Right ventricle myocardium superior (tissue), 1 donor: ENCODE measurements at places on chromosomes 2 and 18. TPM values are rescaled to one million over a fixed set of nuclear protein-coding genes. Genes with fewer than 3 reads are reported as not detected.

DNA sequence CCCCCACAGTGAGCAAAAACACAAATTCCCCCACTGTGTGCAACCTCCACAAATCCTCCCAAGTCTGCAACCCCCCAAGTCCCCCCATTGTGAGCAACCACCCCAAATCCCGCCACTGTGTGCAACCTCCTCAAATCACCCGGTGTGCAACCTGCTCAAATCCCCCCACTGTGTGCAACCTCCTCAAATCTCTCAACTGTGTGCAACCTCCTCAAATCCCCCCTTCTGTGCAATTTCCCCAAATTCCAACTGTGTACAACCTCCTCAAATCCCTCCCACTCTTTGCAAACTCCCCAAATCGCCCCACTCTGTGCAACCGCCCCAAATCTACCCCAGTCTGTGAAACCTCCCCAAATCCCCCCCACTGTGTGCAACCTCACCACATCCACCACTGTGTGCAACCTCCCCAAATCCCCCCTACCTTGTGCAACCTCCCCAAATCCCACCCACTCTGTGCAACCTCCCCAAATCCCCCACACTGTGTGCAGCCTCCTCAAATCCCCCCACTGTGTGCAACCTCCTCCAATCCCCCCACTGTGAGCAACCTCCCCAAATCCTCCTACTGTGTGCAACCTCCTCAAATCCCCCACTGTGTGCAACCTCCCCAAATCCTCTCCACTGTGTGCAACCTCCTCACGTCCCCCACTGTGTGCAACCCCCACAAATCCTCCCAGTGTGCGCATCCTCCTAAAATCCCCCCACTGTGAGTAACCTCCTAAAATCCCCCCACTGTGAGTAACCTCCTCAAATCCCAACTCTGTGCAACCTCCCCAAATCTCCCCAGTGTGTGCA is 115.2 kb downstream of the TPO start:
- DNase-seq: no peak

GRCh38 chr2:168642873-168643272 is 159.6 kb upstream of the NOSTRIN start:
- no peak for DNase-seq

The STPG4 gene
- not detected for total RNA-seq

The ASIC4 gene
- total RNA-seq: not detected

DNA sequence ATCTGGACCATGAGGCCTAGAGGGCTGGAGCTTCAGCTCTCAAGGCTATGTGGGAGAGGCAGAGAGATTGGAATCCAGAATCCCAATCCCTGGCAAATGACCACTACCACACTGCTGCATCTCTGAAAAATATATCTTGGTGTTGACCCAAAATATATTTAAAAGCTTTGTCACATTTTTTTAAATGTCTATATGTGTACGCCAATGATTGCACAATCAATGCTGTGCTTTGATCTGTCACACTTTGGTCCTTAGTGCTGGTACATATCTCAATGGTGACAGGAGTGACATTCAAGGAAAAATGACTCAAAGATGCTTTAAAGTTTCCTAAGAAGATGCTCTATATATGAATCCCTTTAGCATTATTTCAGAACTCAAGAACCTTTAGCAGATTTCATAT is 31.7 kb upstream of the NEDD4L start:
- DNase-seq: no peak

DNA sequence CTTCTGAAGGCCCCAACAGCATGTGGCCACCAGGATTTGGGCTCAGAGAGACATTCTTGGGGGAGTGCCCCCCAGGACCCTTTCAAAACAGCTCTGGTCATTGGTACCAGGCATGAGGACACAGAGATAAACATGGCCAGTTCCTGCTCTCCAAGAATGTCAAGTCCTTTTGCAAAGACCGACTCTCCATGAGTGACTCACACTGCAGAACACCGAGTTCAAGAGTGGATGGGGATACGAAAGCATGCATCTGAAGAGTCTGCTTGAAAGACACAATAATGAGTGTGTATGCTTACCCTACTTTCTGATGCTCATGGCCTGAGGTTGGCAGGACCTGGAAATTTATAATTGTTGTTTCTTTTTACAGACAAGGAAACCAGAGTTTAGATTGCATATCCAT is 450.6 kb downstream of the TSN start:
- DNase-seq: no peak

DNA sequence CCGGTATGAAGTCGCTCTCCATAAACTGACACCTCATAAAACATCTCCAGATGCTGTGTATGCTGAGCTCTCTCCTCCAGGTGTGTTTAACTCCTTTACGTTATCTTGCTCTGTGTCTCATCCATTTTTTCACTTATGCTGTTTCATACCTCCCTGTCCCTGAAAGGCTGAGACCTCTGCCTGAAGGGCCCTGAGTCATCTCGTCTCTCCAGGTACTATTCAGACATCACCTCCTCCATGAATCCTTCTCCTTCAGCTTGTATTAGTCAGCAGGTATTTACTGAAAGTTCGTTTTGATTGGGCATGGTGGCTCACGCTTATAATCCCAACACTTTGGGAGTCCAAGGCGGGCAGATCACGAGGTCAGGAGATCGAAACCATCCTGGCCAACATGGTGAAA is 244.5 kb upstream of the EPHA4 start:
- DNase-seq: no peak
